ENCODE measurements at places on chromosomes 6 and 20.

- no peak for DNase-seq
Measured at GRCh38 chr6:64238071-64238470, 602.5 kb downstream of the PHF3 start.

GRCh38 chr6:150207931-150208570 lies 65.2 kb downstream of the PPP1R14C start:
- DNase-seq = no peak

GRCh38 chr6:38364127-38364526 lies 275.6 kb downstream of the BTBD9 start:
- no peak for DNase-seq

DNA sequence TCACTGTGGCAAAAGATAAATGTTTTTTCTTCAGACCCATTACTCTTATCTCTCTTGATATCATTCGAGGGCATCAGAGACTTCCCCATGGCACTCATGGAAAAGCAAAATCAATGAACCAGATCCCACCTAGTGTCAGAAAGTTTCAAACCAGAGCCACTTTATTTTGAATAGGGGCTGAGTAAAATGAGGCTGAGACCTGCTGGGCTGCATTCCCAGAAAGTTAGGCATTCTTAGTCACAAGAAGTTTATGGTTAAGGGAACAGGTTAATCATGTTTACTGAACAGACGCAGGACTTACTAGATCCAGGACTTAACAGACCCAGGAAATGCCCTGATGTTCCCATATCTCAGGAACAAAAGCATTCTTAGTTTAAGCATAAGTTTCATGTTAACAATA lies 369.9 kb downstream of the BTBD3 start:
- no peak for DNase-seq

DNA sequence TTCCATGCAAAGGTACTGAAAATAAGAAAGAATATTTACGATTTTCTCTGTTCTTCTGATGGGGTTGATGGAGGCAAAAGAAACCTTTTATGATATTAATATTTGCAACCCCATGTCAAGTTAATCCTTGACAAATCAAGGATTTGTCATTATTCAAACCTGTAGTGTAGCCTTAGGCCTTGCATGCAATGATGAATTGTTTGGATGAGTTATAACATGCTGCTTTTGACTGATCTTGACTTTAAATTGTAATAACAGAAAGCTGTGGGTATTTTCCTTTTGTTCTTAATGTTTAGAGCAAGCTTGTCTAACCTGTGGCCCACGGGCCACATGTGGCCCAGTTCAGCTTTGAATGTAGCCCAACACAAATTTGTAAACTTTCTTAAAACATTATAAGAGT lies 13.0 kb upstream of the BAG2 start:
- no peak for DNase-seq

GRCh38 chr6:109580519-109580918 lies 97.5 kb upstream of the ZBTB24 start:
- DNase-seq = no peak

DNA sequence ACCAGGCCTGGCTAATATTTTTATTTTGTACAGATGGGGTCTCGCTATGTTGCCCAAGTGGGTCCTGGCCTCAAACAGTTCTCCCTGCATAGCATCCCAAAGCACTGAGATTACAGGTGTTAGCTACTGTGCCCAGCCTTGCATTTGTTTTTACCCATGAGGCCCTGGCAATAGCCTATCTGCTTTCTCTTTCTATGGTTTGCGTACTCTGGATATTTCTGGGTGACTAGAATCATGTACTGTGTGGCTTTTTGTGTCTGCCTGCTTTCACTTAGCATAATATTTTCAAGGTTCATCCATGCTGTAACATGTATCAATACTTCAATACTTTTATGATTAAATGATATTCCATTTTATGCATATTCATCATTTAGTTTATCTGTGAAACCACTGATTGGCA lies 451.7 kb downstream of the GRIK2 start:
- DNase-seq = no peak

- no peak for DNase-seq
Measured at GRCh38 chr20:45827030-45827652, at the start of gene TNNC2. TNNC2 (minus strand) TSS chr20:45827312; CDS start chr20:45827248, 64 bp downstream.

DNA sequence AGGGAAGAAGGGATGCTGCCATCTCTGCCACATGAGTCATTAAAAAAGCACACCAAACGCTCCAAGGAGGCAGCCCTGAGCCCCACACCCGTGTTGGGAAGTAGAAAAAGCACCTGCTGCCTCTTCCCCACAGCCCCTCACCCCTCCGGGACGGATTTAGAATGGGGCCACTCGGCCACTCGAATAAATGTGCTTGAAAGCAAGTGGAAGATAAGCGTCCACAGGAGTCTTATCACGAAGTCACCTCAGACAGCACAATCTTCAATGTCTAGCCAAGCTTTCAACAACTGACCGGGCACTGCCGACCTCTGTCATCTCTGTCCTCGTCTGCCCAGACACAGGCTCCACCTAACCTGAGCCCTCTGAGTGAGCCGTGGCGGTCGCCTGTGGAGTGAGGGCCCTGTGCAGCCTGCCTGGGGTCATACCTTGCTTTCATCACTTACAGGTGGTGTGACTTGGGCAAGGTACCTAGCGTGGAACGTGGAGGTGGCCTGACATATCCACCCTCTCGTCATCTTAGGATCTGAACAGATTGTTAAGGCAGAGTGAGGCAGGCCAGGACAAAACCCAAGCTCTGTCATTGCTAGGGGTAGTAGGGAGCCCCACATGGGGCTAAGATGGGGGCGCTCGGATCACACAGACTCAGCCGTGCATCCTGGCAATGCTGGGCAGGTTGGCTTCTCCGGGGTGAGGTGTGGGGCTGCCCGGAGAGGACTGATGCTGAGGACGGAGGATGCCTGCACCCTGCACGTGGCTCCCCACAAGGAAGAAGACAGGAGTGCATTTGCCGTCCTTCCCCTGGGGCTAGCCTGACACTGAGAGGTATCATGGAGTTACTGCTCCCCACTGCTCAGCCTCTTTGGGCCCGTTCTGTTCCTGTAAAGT lies 34.8 kb downstream of the PSMG4 start:
- DNase-seq = no peak

- peak; percentile 14 for DNase-seq
Measured at GRCh38 chr6:10219510-10219909, 195.4 kb downstream of the TFAP2A start.

DNA sequence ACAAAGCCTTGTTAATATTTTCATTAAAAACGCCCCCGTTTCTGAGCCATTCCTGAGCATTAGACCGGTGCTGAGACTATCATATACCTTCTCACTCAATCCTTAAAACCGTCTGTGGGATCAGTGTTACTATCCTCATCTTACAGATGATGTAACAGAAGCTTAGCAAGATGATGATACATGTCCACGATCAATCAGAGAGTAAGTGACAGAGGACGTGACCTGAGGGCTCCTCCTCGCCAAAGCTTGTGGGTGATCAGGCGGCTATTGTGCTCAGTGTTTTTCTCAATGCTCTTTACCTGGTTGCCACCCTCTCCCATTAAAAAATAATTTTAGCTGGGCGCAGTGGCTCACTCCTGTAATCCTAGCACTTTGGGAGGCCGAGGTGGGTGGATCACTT lies 113.1 kb downstream of the MTHFD1L start:
- DNase-seq = no peak

GRCh38 chr6:143828572-143828971 lies 14.6 kb upstream of the LTV1 start:
- DNase-seq = no peak

DNA sequence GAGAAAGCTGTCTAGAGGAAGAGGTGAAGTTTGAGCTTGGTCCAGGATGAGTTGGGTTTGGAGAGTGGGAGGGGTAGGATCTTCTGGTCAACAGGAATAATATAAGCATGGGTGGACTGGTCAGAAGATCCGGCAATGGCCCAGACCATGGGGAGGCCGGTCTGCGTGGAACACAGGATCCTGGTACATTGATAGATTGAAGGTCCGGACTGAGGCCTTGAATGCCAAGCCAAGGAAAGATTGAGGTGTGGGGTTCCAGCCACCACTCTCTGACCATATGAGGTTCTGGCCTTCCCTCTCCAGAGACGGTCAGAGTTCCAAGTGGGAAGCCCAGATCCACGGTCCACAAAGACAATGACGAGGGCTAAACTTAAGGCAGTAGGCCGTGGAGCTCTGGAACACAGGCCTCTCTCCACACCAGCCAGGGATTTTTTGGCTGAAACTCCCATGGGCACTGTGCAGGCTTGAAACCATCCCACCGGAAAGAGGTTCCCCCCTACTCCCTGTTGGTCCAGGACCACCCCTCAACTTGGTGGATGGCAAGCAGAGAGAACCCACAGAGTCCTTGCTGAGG lies 3.2 kb downstream of the MDFI start:
- no peak for DNase-seq

DNA sequence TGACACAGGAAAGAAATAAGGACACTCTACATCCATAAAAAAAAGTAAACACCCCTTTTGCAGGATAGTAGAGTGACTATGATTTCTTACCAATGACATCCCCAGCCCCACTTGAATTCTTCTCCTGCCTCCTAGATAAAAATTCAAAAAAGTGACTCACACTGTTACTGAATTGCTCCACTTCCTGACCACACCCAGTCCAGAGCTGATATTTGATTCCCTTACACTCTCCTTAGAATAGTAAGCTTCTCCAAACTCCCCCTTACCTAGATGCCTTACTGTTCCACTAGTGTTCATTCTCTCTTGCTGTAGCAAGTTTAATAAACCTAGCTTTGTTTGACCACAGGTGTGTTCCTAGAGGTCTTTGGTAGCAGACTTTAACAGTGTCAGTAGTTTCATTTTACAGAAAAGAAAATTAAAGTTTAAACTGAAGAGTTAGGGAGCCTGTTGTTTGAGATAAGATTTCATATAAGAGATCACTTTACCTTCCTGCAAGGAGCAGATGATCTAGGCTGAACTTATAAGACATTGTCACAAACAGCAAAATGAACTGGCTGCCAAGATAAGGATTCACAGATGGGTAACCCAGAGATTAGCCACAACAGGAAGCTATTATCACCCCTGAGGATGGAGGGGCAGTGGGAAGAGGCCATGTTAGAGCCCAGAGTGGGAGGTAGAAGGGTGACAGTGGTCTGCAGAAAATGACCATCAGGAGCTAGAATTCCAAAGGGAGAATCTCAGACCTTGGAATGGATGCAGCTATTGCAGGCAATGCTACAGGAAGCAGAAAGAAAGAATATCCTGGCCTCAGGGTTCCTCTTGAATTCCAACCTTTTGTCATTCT lies 28.4 kb upstream of the BTN3A2 start:
- peak; percentile 75 for DNase-seq

DNA sequence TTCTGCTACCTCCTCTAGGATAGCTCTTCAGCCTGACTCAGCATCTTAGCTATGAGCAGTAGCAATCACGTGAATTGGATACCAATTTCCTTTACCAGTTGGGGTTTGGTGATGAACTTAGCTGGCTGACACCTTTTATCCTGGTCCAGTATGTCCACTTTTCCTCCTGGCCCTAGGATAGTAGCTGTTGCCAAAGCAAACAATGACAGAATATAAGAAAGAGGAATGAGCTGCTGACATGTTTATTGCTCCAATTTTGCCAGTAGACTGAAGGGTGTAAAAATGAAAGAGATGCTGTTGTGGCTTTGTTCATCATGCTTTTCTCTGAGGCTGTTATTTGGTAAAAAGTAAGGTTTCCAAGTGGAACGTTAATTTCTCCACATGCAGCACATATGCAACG lies 168.3 kb upstream of the JAG1 start:
- no peak for DNase-seq

DNA sequence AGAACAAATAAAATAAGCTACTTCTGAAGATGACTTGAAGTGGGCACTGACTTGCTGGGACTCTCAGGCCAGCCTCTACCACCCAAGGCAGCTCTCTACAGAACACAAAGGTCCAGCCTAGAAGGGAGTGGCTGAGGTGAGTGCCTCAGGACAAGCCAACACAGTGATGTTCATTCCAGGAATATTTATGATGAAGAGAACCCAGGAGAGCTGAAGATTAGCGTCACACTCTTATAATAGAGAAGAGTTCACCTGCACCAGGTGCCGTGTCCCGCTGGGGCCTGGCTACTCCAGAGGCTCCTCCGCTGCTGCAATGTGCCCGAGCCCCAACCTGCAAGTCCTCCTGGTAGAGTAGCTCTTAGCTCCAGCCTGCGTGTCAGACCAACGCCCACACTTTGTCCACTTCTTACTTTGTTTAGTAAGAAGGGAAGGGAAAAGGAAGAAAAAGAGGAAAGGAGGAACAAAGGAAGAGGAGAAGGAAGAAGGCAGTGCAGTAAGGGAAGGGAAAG lies 182.4 kb upstream of the QKI start:
- DNase-seq = no peak

DNA sequence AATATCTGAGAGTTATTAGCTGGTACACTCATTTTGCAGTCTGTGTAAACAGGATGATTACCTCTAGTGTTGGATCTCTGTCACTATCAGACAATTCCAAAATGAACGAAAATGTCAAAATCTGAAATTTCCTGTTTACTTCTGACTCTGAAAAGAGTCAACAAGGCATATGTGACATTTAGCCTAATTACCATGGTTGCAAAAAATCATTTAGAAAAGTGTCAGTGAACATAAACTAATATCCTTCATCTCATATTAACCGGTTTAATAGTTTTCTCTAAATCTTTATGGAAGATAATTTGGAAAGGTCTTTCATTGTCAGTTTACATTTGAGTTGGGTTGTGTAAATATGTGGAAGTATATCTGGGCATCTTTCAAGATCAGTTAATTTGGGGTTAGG lies 431.8 kb upstream of the HSF2 start:
- DNase-seq = no peak

DNA sequence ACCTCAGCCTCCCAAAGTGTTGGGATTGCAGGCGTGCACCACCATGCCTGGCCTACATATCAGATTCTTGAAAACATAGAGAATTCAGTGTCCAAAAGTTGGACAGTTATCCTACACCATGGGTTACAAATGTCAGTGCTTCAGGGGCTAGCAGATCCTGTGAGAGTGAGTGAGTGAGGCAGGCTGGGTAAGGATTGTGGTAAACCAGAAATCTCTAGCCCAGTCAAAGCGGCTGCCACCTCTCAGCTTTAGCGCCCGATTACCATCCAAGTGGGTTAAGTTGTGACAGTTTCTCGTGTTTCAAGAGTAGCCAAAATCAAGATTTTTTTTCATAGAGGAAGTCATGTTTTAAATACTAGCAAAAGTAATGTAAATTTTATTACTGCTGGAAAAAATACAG lies 21.9 kb upstream of the CSE1L start:
- DNase-seq = no peak

GRCh38 chr6:21886542-21887151 lies 293.1 kb downstream of the SOX4 start:
- no peak for DNase-seq

DNA sequence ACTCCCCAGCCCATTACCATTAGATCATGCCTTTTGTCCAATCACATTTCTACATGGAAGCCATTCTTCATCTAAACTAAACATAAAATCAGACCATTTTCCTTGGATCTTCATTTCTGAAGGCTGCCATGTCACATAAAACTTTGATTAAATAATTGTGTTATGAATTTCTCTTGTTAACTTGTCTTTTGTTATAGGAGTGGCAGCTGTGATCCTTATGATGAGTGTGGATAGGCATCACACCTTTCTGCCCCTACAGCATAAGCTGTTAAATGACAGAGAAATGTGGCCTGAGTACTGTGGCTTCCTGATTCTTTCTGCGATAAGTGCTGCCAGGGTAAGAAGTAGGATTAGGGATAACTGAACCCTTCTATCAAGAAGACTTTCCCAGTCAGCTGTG lies 247.1 kb upstream of the MOCS1 start:
- DNase-seq = no peak

GRCh38 chr20:17611540-17612286 lies 41.8 kb downstream of the DSTN start:
- no peak for DNase-seq

All from NB4 (cell line).